ENCODE measurements at places on chromosomes 12 and 14.
A peak's percentile ranks its signal among the peaks of the same experiment; 100 is the strongest.

DNA sequence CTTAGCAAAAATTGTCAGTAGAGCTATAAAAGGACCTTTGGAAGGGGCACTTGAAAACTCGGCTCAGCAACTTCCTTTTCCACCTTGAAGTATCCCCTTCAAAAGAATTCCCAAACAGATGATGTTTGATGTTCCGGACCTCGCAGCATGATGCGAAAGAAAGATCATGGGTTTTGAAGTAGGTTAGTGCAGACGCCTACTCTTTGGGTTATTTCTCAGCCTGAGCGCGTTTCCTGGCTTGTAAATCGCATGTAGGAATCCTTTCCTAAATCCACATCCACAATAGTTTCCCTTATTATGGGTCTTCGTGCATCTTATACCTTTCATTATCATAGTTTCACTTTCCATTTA lies 584 bp upstream of the NEDD1 start:
- no peak for DNase-seq

DNA sequence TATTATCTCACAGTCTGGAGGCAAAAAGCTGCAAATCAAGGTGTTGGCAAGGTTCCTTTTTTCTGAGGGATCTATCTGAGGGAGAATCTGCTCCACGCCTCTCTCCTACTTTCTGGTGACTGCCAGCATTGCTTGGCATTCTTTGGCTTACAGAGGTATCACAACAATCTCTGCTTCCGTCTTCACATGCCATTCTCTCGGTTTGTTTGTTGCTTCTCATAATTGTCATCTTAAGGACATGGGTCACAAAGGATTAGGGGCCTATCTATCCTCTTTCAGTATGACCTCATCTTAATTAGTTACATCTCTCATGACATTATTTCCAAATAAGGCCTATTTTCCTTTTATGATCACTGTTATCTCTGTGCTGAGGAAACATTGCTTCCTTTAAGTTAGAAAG lies 345.0 kb downstream of the FOXG1 start:
- DNase-seq = no peak

- DNase-seq = no peak
Observed at GRCh38 chr12:116673681-116674111, 64.2 kb downstream of the SPRING1 start.

GRCh38 chr12:72207486-72208409 lies 64.4 kb upstream of the TRHDE start:
- no peak for DNase-seq

DNA sequence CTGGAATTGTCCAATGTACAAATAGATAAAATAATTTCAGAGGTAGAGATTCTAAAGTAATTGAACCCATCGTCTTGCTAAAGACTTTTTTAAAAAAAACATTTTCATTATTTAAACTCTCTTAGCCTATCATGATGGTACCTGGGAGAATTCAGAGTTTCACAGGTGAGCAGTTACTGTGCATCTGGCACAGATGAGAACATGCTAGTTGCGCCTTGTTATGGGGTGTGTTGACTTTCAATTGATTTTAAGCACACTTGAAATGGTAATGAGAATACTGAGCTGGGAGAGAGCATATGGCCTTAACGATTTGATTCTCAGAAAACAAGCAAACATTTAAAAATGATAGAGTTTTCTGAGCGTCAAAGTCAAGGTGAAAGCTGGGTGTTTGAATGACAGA lies 66.6 kb downstream of the FLRT2 start:
- DNase-seq = no peak

GRCh38 chr12:97471194-97471593 lies 8.6 kb downstream of the RMST start:
- no peak for DNase-seq

GRCh38 chr12:55931780-55932550 lies 1.0 kb downstream of the DGKA start:
- DNase-seq = peak; percentile 50

DNA sequence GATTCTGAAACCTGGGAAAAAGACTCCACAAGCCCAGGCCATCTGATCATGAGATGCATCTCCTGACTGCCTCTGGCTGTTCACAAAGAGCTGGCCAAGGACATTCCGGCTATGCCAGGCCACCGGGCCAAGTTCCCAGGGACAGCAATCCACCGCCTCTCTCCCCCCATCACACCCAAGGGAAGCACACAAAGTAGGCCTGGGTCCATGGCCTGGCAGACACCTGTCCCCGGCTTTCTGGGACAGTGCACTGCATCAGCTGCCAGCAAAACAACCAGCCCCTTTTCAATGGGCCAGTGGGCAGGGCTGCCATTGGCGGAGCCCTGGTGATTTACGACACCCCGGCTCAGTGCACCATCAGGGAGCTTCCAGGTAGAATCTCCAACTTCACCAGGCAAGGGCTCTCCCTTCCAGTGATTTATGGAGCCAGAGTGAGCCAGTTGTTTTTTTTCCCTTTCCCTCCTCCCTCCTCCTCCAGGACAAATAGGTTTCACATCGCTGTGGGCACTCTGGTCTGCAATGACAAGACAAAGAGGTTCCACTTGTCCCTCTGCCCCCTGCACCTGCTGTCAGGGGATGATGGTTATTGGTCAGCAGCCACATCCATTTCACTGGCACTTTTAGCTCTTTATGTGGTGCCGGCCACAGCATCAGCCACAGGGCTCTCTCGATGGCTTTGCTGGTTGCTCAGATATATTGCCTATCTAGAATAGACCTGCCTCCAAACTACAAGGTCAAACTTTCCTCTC lies 149.6 kb downstream of the SLC38A6 start:
- DNase-seq = no peak

- no peak for DNase-seq
Observed at GRCh38 chr12:5114436-5114835, 70.8 kb downstream of the KCNA5 start.

DNA sequence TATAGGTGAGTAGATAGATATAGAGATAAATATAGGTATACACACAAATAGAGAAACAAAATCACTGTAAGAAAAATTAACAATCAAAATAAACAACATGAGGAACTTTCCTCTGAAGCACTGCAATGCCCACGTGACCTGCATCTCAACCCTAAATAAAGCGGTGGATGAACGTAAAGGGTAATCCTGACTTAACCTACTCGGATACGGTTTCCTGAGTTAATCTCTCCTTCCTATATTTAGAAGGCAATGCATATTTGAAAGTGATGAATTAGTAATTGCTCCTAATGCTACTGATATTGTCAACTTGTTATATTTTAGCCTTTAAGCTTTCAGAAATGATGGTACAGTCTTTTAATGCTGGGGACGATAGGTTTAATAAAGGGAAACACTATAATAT lies 221.4 kb downstream of the ITPR2 start:
- DNase-seq = no peak

GRCh38 chr12:80861641-80862378 lies 75.9 kb downstream of the LIN7A start:
- peak; percentile 61 for DNase-seq

DNA sequence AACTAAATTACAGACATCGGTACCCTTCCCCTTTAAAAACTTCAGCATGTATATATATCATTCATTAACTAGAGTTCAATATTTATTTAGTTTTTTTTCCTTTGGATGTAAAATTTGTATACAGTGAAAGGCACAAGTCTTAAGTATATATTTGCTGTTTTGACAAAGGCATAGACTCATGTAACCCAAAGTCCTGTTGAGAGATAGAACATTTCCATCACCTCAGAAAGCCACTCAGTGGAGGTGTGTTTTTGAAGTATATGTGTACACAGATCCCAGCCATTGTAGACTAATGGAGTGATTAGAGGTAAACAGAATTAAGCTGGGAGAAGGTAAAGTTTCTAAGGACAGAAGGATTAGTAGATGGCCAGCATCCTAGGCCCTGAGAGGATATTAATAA lies 15.4 kb downstream of the RDH12 start:
- no peak for DNase-seq

DNA sequence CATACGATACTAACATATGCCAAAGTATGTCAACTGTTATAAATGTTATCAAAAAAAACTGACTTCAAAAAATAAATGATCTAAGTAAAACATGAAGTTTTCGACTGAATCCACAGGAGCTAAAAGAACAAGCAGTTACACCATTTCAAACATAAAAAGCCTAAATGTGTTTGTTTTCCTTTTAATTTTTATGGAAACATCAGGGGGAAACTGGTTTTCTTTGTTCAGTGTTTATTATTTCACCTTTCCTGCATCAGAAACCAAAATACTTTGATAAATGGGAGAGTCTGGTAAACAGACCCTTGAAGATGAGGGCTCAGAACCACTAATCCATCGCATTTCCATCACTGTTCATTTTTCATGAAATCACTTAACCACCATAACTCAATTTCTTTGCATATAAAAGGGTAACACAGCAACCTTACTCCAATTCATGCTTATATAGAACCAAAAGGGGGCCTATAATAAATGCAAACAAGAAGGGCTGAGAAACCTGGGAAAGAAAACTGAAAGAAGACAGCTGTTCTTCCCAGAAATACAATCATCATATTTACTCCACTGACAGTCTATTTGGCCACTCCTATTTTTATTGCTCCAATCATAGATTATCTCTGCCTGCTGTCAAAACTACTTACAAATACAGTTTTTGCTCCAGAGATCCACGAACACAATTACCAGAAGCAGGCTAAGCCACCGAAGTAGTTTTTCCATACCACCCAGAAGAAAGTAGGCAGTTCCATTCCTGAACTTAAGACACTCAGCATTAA lies 17.0 kb downstream of the FGD6 start:
- no peak for DNase-seq

Measured in fibroblast of skin of back (primary cell).